ENCODE measurements at places on chromosomes 11 and 22.

DNA sequence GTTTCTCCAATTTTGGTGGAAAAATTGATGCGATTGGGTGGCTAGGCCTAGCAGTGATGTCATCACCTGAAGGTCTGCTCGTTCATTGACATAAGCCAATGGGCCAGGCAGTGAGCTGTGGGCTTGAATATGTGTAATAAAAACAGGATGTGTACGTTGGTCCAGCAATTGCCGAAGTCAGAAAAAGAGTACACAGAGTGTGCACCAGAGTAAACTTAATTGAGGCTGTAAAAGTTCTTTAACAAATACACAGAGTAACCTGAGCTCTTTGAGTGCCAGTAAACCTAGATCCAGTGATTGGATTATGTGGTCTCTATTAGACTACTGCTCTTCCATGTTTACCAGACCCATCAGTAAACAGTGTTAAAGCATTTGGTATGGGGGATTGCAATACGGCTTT lies 13.0 kb upstream of the GLYATL1 start:
- no peak for DNase-seq

DNA sequence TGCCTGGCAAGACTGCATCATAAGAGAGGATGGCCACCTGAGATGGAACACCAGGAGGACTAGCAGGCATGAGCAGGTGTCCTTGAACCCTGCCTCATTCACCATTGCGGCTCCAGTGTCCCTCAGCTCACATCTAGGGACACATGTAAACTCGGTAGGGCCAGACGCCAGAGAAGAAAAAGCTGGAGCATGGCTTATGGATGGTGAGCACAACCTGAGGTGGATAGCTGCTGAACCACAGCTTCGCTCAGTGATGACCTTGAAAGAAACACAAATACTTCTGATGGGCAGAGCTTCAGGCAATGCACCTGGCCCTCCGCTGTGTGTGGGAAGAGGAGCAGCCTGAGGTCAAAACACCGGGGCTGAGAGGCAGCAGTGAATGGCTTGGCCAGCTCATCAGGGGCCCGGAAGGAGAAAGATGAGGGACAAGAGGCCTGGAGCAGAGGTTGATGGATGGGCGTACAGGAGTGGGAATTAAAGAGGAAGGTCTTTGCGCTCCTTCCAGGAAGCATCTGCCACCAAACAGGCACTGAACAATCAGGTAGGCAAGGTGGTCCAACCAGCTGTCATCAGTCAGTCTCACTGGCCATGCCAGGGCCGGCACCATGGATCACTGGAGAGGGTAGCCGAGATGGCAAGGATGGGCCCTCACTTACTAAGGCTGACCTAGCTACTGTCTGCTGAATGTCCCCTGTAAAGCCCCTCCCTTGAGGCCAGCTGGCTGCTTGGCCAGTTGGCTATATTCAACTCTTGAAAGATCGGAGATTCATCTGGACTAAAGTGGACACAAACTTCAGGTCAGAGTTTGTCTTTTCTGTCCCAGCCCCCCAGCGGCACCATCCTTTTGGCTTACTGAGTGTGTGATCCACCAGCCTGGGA lies 89.7 kb downstream of the MYEOV start:
- DNase-seq = no peak

- DNase-seq = no peak
Measured at GRCh38 chr11:93775289-93775688, 8.8 kb upstream of the MED17 start.

- no peak for DNase-seq
Measured at GRCh38 chr11:65221026-65221425, 39.3 kb downstream of the CAPN1 start.

GRCh38 chr11:134003792-134004495 lies 47.2 kb upstream of the IGSF9B start:
- no peak for DNase-seq

- no peak for DNase-seq
Measured at GRCh38 chr11:47955061-47955755, 25.2 kb upstream of the PTPRJ start.

GRCh38 chr11:124863137-124863825 lies 2.0 kb upstream of the ROBO3 start:
- DNase-seq = no peak

DNA sequence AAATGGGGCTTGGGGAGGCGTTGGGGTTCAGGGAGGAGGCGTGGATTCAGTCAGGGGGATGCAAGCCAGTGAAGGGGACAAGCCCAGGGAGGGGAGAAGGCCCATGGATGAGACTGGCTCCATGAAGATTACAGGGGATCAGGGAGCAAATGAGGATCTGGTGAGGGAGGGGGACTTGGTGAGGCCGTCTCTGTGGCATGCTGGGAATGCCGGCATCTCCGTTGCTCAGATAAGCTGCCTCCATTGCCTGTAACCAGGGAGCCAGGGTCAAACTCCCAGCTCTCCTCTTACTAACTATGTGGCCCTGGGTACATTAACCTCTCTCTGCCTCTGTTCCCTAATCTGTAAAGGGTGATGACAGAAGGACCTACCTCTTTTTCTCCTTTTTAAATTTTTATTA lies 38.7 kb downstream of the TPBGL start:
- DNase-seq = no peak

GRCh38 chr11:77093987-77094840 lies 8.4 kb upstream of the OMP start:
- DNase-seq = no peak

- DNase-seq = no peak
Measured at GRCh38 chr22:42288791-42289190, 18.3 kb upstream of the TCF20 start.

DNA sequence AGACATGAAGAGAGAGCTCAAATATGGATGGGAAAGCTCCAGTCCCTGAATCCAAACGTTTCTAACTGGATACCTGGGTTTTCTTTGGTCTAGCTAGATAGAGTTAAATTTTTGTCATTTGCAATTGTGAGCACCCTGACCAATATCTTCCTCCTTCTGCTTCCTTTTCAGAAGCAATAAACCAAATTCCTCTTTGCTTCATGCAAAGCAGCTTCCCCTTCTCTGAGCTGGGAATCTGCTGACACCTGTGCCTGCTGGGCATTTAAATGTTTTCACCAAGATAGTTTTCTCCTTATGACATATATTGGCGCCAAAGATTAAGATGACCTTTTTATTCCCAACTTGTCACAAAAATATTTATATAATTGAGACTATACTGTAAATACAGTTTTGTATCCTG lies 27.9 kb upstream of the PAK1 start:
- DNase-seq = no peak

DNA sequence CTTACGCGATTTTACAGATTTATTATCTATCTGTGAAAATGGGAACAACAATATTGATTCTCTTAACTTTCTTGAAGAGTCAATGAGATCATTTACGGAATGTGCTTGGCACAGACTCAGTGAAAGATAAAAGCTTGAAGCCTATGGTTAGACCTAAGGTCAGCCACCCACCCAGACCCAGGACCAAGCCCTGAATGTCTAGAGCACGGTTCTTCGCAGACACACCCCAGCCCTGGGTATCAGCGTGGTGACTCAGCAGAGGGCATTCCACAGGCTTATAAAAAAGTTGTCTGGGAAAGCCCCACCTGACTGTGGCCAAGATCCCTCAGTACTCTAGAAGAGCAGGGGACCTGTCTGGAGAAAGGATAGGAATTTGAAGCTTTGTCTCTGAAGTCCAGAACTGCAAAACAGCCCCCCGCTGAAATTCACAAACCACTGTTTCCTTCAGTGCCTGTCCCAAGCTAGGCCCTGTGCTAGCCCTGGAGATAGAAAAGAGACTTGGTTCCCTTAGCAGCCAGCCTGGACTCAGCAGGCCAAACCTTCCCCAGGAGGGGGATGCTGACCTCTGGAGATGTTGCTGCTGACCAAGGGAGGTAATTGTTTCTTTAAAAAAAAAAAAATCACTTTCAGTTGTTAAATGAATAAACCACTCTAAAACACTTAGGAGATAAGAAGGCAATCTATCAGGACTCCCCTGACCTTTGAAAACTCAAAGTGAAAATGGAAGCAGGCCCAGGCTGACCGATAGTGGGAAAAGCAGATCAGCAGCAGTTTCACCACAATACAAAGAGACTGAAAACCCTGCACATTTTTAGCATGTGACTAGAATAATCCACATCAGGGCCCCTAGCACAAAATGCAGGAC lies 114.0 kb downstream of the ABTB2 start:
- DNase-seq = no peak

- no peak for DNase-seq
Measured at GRCh38 chr11:104819107-104819506, 79.2 kb downstream of the CASP12 start.

GRCh38 chr22:25404556-25404927 lies 159.9 kb upstream of the GRK3 start:
- no peak for DNase-seq

- DNase-seq = no peak
Measured at GRCh38 chr11:95413021-95413420, 182.0 kb upstream of the SESN3 start.

- DNase-seq = no peak
Measured at GRCh38 chr11:129333873-129334272, 41.8 kb upstream of the BARX2 start.

DNA sequence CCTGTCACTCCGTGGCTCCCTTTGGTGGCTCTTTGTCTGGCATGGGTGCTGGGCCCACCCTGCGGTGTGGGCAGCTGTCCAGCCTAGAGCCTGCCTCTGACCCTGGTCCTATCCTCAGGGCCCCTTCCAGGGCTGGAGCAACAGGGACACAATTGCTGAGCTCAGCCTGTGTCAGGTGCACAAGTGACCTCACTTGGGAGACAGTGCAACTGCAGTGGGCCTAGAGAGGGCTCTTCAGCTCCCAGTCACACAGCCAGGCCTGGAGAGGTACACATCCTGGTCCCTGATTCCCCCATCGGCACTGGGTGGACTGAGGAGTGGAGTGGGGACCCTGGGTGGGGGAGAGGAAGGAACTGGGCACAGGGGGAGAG lies 43.9 kb downstream of the RTN4R start:
- DNase-seq = no peak

DNA sequence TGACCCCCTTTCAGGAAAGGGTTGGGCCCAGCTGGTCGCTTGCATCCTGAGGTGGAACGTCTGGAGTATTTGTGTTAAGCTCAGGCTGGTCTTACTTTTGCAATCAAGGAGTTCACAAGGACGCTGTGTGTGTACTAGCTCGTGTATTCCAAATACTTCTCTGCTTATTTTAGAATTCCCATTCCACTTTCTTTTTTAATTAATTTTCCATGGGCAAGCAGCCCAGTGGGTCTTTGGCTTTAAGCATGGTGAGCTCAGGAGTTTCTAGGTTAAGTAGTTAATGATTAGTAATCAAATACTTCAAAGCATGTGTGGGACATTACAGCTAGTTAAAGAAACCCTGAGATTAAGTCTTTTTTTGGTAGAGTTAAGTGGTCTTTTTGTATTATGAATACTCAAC lies 68.6 kb downstream of the CSNK2A3 start:
- DNase-seq = no peak

DNA sequence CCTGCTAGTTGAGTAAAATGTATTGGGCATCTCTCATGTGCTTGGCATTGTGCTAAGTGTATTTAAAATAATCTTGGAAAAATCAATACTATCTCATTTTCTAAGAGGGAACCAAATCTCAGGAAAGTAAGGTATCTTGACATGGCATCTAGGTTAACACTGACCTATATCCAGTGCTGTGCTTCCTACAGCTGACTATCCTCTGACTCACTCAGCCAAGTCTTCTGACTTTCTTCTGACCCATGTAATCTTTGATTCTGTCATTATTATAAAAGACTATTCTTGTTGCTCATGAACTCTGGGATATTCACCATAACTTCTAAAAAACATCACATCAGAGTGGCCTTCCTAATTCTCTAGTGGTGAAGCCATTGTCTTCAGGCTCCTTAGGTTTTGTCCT lies 304.1 kb upstream of the TENM4 start:
- DNase-seq = no peak

- DNase-seq = no peak
Measured at GRCh38 chr11:94524341-94524740, 12.1 kb downstream of the C11orf97 start.

GRCh38 chr22:36457688-36458450 lies 23.6 kb downstream of the TXN2 start:
- DNase-seq = no peak

GRCh38 chr11:105202844-105203548 lies 63.4 kb upstream of the CARD18 start:
- no peak for DNase-seq

GRCh38 chr22:44823396-44823795 lies 71.0 kb downstream of the ARHGAP8 start:
- DNase-seq = no peak

DNA sequence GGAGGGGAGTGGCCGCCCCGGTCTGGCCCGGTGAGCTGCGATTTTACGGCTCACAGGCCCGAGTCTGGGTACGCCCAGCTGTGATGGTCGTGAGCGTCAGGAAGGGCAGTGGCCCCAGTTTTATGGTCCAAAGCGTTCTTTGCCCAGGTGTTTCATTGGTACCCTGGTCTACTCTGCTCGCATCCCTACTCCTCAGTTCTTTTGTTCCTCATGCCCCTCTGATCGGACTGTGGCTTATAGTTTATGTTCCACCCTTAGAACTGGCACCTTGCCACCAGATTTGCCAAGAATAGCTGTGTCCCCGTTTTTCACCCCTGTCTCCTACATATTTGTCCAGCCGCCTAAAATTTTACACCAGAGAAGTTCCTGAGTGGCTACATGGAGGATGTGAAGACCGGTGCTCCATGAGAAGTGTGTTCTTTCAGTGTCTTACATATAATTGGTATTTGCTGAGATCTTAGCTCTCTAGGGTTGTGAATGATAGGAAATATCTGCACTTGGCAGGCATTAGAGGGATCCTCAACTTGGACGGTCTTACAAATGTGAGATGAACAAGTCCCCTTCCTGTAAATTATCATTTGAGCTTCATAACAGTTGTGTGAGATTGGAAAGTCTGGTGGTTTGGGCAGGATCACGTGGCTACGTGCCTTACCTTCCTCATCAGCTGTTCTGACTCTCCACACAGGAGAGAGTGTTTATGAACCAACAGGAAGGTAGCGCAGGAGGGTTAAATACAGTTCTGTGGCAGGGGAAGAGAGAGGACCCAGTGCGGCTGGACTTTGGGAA lies 1.1 kb downstream of the PANX1 start:
- no peak for DNase-seq

GRCh38 chr11:114832532-114833125 lies 154.3 kb downstream of the NXPE2 start:
- DNase-seq = no peak

GRCh38 chr11:1472180-1473005 lies 14.2 kb downstream of the MOB2 start:
- DNase-seq = no peak

DNA sequence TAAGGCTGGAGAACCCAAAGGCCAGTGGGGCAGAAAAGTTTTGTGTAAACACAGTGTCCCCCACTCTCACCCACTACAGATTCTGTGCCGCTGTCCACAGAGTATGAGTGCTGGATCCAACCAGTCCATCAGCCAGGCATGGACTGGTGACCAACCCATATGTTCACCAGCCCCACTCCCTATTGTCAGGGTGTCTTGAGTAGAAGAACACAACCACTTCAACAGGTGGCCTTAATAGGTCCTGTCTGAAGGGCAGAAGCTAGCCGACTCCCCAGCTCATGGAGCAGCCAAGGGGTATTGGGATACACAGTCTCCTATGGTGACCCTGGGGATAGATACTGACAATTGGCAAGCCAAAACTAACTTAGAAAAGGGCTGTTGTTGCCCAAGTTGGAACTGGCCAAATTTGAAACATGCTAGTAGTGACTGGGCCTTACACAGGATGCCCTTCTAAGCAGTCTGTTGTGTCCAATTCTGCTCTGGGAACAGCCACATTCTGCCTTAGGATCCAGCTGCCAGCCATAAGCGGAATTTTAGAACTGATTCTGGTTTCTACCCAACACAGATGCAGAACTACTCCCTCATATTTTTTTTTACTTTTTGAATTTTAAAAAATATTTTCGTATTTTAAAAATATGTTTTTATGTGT lies 19.8 kb upstream of the PGM2L1 start:
- DNase-seq = no peak

Measured in AG04449 (cell line).